ENCODE measurements at places on chromosomes 4 and X.

GRCh38 chr4:3514806-3515501, 17.3 kb downstream of the LRPAP1 start:
- no peak for DNase-seq

DNA sequence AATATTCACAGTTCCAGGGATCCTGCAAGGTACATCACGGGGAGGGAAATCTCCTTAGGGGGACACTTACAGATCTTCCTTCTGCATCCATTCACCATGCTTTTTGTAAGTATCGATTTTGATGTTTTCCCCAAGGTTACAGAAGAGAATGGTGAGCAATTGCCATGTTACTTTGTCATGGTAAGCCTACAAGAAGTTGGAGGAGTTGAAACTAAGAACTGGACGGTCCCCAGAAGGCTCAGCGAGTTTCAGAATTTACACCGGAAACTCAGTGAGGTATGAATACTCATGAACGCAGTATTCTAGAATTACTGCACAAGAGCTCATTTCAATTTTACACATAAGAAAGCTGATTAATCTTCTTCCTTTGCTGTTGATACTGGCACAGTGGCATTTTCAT, 53.9 kb downstream of the LRP2BP start:
- DNase-seq: no peak

DNA sequence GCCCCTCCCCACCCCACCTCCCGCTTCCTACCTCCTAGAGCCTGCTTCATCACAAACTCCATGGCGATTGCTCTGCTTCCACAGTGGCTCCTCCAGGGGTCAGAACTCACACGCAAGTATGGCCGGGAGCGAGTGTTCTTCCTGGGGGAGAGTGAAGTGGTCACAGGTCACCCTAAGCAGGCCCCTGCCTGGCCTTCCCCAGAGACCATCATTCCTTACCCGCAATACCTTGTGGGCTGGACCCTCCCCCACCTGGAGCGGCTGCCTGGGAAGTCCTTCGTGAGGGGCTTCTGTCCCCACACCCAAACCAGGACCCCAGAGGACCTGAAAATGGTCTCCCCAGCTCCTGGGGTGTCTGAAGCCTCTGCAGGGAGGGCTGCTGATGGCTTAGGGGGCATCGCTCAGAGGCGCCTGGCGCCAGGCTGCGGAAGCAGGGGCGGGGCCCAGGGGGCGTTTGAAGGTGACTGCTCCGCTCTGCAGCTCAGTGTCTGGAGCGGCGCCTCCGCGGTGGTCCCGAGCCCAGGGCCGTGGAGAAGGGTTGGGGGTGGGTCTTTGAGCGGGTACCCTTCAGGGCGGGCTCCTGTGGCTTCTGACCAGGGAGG, 1.4 kb downstream of the CPLX1 start:
- no peak for DNase-seq

DNA sequence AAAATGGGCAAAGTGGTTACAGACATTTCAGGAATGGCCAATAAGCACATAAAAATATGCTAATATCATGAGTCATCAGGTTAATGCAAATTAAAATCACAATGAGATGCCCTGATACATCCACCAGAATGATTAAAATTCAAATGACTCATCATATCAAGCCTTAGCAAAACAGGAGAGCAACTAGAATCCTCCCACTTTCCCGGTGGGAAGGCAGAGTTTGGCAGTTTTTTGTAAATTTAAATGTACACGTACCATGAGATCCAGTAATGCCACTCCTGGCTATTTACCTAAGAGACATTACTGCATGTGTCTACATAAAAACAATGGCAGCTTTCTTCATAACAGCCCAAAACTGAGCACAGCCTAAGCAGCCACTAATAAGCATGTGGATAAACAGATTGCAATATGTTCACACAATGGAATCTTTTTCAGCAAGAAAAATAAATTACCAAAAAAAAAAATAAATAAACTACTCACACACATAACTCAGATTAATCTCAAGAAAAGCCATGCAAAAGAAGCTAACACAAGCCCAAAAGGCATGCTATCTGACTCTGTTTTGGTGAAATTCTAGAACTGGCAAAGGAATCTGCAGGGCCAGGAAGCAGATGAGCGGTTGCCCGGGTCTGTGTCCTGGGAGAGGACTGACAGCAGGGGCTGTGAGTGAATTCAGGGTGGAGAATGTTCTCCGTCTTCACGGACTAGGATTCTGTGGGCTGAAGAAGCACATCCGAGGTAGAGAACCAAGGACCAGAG, 48.8 kb downstream of the AFAP1 start:
- DNase-seq: no peak

DNA sequence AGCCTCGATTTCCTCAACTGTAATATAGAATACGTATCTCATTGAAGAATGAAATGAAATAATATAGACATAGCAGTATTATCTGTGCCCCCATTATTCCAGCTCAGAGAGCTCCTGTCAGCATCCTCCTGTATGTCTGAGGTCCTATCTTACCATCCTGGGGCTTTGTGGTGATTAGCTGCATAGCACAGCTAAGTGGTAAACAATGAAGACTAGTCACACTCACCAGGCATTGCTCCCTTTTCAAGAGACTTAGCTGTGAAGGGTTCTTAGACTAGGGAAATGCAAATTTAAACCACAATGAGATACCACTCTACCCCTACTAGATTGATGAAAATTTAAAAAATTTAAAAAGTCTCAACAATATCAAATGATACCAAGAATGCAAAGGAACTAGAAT, 172.9 kb downstream of the SLC39A8 start:
- no peak for DNase-seq

- no peak for DNase-seq
These were observed 53.8 kb upstream of the ABCG2 start for GRCh38 chr4:88212253-88212561.

GRCh38 chr4:152063621-152064240, 302.9 kb upstream of the GATB start:
- peak; percentile 55 for DNase-seq

- DNase-seq: no peak
These were observed 655.8 kb downstream of the ZNF674 start for GRCh38 chrX:45889471-45889870.

- no peak for DNase-seq
These were observed 22.9 kb upstream of the G3BP2 start for GRCh38 chr4:75696071-75696470.

DNA sequence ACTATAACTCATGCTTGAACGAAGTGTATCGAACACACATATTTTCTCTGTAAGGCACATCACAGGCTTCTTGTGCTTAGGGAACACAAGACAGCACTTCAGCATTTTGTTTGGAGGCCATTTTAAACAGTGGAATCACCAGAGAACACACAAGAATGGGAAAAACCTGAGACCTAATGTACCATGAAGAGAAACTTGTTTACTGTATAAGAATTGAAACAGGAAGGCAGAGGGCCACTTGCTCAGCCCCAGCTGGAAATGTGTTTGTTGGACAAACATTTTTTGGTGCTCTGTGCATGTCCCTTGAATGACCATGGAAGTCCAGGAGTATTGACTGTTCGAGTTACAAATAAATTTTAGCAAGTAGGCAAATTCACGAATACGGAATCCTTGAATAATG, 47.5 kb downstream of the RAPGEF2 start:
- DNase-seq: no peak

DNA sequence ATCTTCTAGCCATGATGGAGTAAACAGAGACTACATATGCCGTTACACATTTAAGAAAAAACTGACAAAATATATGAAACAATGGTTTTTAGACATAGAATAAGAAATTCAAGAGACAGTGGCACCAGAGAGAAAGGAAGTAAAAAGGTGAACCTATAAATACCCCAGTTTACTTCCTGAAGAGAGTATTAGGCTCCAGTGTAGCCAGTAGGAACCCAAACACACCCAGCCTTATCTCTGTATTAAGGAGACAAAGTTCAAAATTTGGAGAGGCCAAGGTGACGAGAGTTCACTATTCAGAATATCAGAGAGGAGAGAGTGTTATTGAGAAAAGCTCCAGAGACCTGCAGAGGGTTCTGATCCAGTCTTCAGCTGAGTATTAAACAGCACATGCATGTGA, 119.0 kb downstream of the TET2 start:
- DNase-seq: no peak

DNA sequence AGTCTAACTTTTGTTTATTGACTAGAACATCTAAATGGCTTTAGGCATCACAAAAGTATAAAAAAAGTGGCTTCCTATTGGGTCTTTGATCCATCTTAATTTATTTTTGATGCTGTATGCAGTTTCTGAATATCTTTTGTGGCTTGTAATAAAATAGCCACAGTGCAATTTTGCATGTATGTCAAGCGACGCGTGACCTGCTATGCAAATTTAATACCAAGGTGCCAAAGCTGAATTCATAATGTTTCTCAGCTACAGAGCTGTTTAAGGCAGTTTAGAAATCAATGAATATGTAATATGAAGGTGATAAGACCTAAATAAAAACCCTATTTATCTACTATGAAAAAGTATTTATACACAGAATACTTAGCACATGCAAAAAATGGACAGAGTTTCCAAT, 197.8 kb downstream of the AFF2 start:
- no peak for DNase-seq

DNA sequence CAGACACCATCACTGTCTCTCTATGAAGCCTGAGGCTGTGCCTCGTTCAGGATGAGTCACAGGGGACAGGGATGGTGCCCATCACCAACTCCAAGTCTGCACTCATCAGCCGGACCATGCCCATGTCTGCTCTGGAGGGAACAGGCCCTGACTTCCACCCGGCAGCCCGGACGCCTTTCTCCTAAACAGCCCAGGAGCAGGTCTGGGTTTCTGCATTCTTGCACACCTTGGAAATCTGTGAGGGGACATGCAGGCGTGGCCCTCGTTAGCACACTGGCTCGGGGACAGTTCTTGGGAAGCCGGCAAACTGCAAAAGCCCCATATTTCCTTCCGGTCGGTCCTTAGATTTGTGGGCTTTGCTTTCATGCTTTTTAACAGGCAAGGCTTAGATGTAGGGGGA, 67.9 kb upstream of the AFAP1 start:
- no peak for DNase-seq

- DNase-seq: no peak
These were observed 2.7 kb downstream of the ELOVL6 start for GRCh38 chr4:110195561-110196205.

DNA sequence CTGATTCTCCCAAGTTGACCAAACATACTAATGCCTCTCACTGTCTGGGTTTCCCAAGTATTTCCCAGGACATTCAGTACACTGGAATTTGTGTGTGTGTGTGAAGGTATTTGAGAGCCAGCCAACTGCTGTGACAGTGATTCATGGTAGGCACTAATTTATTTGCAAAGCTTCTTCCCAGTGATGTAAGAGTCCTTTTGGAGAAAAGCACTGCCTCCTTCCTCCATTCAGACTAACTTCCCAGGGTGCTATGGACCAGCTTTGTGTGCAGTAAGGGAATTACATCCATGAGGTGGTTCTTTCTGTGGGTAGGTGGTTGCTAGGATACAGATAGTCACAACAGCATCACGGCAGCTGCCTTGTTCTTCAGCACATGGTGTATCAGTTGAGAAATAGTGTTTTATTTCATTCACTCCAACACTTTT, 8.7 kb downstream of the EGF start:
- no peak for DNase-seq

- DNase-seq: no peak
These were observed 426.3 kb upstream of the FAM241A start for GRCh38 chr4:111718763-111719559.

DNA sequence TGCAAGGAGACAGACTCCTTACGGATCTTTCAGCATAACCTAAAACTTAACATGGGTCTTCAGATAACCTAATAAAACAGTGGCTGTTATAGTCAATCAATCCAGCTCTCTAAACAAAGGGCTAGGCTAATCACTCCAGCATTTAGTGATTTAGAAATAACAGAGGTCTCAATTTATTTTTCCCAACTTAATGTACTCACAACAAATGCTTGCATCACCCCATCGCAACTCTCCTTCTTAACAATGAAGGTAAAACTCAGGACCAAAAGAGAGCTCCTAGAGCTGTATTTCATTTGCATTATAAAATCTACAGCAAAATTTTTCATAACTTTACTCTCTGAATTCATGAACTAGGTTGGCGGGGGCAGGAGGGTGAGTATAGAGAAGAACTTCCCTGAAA, 1.1 kb downstream of the LIN54 start:
- no peak for DNase-seq

- DNase-seq: no peak
These were observed 1.8 kb downstream of the SPIN4 start for GRCh38 chrX:63349307-63349706.

DNA sequence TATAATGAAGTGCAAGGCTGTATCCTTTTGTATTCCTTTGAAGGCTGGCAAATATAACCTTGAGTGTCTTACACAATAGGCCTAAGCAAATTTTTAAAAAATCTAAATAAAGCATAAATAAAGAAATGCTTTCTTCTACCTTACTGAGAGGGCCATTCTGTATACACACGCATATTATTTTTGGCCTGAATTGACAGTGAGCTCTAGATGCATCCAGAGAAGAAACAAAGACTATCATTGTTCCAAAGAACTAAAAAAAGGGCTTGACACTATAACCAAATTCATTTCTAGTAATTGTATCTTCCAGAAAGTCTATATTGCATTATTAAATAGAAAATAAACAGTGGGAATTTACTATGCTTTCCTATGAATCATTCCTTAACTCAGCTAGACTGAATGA, 100.2 kb downstream of the MAGEB17 start:
- no peak for DNase-seq

GRCh38 chr4:16684097-16684496, 214.3 kb downstream of the LDB2 start:
- no peak for DNase-seq

GRCh38 chrX:69510914-69511513, 6.9 kb downstream of the NALF2 start:
- no peak for DNase-seq

DNA sequence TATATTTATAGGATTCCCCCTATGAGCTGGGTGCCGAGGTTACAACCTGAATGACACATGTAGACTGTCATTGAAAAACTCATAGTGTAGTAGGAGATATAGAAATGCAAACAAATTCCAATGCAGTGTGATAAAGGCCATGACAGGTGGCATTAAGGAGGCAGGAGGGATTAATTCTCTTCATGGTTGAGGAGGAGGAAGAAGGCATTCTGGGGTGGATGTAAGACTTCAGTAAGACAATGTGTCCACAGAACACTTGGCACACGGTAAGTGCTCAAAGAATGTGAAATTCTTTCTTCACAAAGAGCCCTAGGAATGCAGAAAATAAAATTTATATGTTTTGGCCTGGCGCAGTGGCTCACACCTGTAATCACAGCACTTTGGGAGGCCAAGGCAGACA, 136.5 kb downstream of the RBM47 start:
- DNase-seq: no peak

DNA sequence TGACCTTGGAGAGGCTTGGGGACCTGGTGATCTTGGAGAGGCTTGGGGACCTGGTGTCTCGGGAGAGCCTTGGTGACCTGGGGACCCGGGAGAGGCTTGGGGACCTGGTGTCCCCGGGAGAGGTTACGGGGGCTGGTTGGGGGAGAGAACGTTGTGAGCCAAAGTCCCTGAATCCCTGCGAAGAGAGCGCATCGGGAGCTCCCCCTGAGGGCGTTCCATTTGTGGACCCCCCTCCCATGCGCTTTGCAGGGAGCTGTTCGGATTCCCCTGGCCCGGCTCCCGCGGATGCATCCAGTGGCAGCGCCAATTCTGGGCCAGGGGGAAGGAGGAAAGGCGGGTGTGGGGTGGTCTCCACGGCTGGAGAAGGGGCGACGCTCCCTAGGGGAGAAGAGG, 13.3 kb downstream of the SHOX start:
- no peak for DNase-seq
